ENCODE measurements at places on chromosomes 16 and 17.

GRCh38 chr16:2686912-2687507 lies 4.7 kb downstream of the KCTD5 start:
- no peak for DNase-seq

DNA sequence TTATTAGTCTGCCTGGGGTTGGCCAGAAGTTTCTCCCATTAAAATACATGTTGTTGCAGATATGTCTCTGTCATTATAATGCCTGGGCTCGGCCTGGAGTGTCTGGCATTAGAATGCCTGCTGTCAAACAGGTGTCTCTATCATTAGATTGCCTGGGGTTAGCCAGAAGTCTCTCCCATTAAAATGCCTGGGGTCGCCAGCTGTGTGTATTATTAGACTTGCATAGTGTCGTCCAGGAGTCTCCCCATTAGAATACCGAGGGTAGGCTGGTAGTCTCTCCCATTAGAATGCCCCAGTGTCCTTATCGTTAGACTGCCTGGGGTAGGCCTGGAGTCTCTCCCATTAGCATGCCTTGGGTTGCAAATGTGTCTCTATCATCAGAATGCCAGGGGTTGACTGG lies 2270.8 kb downstream of the TP53TG3F start:
- no peak for DNase-seq

GRCh38 chr17:67696347-67696746 lies 21.4 kb upstream of the NOL11 start:
- DNase-seq = no peak

DNA sequence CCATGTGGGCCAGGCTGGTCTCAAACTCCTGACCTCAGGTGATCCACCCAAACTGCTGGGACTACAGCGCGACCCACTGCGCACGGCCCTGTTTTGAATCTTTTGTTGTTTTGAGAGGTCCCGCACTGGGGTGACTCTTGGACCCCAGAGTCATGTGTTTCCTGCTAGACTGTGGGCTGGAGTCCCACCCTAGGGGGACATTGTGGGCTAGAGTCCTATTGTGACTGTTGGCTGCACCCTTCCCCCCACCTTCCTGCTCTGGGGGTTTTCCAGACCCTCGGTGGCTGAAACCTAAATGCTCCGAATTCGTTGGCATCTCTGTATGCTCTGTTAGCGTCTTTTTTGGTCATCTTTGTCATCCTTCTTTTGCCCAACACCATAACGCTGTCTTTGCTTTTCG lies 16.0 kb downstream of the NUPR1 start:
- DNase-seq = no peak

DNA sequence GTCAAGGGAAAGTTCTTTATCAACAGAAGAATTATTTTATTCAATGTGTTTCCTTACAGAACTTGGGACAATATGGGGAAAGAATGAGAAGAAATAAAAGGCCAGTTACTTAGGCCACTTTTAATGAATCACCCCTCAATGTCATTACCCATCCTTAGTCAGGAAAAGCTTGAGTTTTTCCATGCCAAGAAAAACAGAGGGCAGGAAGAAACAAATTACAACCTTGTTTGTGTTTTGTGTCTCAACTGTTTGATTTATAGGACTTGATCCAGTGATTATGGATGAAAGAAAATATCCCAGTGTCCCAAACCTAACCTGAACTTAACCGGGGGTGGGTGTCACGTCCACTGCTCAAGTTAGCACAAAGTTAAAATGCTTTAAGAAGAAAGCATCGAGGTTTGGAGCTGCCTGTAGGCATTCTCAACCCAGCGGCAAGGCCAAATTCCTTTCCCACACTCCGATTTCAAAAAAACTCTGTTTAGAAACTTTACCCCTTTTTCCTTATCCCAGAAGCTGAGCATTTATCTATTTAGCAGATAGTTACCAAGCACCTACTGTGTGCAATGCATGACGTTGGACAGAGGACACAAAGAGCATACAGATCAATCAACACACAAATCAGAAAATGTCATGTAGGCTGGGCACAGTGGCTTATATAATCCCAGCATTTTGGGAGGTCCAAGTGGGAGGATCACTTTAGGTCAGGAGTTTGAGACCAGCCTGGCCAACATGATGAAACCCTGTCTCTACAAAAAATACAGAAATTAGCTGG lies 14.0 kb upstream of the CYB5B start:
- peak; percentile 74 for DNase-seq

DNA sequence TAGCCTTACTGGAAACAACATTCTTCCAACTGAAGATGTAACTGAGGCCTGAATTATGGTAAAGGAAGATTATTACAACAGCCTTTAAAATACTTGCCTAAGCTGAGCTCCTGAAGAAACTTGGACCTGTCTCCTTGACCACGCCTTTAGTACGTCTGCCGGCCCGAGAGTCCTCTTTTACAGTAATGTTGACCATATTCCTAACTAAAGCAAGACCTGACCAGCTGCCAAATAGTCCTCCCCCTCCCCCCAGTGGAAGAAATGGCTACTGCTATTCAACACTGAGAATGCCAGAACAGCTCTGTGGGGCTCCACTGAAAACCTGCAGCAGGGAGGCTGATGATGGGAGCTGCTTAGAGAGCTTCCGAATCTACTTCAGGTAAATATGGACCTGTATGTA lies 12.6 kb upstream of the FOXJ1 start:
- DNase-seq = no peak

- no peak for DNase-seq
Observed at GRCh38 chr17:15291674-15292361, 26.7 kb upstream of the PMP22 start.

- DNase-seq = no peak
Observed at GRCh38 chr16:693766-694165, 3.6 kb upstream of the WDR24 start.

GRCh38 chr16:67430977-67431774 lies at the start of gene HSD11B2:
Gene HSD11B2, plus strand, starts transcription at chr16:67431121. Its CDS starts 128 bp downstream, at chr16:67431249.
- peak; percentile 36 for DNase-seq

- DNase-seq = no peak
Observed at GRCh38 chr17:49899191-49899485, 51.3 kb upstream of the TAC4 start.

DNA sequence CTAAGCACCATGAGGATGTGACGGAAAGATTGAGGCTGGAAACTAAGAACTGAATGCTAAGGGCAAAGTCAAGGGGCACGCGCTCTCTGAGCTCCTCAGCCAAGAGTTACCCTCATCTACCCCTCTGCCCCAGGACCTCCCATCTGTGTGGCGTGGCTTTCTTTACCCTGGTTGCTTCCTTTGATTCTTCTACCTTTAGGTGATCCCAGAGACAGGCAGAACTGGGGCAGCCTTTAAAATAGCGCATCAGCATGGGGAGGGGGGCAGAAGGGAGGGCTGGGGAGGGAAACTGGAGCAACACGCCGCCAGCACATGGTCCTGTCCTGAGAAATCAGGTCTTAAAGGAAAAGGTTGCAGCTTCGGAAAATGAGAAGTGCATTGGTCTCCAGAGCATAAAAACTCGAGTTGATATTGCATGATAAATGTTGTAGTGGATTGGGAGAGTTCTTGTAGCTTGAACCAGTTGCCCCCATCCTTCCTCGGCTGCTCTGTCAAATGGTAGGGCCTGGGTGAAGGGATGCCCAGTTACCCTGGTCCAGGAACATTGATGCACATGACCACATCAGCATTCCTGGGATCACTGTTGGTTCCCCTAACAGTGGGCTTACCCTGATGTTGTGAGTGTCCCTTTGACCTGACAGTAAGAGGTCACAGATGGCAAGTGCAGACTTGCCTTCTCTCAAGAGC lies 29.7 kb downstream of the LDHD start:
- no peak for DNase-seq

DNA sequence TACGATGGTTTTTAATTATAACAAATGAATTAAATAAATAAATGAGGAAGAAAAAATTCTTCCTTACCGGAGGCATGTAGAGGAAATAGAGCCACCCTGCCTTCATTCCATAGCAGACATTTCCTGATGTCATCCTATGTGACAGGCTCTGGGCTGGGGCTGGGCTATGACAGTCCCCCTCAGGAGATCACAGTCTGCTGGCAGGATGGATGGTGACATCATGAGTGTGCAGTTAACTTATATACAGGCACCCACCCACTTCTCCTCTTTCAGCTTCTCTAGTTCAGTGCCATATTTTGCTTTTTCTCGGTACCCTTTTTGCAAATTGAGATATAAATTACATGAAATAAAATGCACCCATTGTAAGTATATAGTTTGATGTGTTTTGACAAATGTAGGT lies 6.4 kb upstream of the CMTM3 start:
- no peak for DNase-seq

DNA sequence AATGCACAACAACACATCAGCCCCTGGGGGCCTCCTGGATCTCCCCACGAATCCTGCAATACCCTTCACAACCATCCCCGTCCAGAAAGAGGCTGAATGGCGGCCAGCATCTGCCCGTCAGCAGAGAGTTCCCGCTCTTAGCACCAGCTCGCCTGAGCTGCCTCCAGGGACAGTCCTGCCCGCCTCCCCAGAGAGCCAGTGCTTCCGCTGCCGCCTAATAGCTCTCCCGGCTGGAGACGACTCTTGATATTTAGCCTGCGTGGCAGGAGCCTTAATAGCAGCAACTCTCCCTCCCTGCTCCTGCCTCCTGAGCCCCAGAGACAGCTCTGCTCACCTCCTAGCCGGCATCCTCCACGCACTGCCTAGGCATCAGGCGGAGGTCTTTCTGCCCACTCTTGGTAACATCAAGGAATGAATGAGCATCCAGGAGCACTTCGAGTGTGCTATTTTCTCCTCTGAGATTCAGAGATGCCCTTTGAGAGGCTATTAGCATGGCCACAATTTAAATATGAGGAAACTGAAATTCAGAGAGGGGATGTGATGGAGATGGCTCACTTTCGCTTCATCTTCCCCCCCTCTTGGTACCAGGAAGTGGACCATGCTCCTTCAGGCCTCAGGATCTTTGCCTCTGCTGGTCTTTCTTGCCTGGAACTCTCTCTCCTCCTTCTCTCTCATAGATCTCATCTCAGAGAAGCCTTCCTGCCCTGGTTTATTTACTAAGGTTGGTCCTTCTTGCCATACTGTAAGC lies 67.9 kb downstream of the RAI1 start:
- DNase-seq = no peak

GRCh38 chr16:87441886-87442580 lies 49.9 kb downstream of the MAP1LC3B start:
- DNase-seq = peak; percentile 59

- DNase-seq = peak; percentile 81
Observed at GRCh38 chr16:70523076-70523742, at the start of gene COG4. Gene COG4, minus strand, starts transcription at chr16:70523554. Its CDS starts 11 bp downstream, at chr16:70523543.

GRCh38 chr16:86854058-86854621 lies 275.8 kb downstream of the FOXL1 start:
- no peak for DNase-seq

- DNase-seq = no peak
Observed at GRCh38 chr17:35903451-35903850, 23.3 kb upstream of the CCL5 start.

GRCh38 chr17:45790296-45790922 lies 6.3 kb downstream of the CRHR1 start:
- no peak for DNase-seq

DNA sequence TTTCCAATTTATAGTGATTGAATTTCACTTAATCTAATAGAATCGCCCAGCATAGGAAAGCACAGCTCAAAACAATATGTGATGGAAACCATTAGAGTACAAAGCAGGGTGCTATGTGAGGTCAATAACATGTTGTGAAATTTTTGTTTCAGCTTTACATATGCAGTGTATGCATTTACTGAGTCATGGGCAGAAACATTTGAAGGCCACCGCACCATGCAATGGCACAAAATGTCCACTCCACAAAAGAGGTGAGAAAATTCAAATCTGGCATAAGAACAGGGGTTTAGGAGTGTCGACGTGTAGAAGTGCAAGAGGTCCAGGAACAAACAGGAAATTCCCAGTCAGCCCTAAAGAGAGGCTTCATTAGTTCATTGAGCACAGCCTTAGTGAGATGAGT lies 131.2 kb downstream of the ANKFN1 start:
- DNase-seq = peak; percentile 38

DNA sequence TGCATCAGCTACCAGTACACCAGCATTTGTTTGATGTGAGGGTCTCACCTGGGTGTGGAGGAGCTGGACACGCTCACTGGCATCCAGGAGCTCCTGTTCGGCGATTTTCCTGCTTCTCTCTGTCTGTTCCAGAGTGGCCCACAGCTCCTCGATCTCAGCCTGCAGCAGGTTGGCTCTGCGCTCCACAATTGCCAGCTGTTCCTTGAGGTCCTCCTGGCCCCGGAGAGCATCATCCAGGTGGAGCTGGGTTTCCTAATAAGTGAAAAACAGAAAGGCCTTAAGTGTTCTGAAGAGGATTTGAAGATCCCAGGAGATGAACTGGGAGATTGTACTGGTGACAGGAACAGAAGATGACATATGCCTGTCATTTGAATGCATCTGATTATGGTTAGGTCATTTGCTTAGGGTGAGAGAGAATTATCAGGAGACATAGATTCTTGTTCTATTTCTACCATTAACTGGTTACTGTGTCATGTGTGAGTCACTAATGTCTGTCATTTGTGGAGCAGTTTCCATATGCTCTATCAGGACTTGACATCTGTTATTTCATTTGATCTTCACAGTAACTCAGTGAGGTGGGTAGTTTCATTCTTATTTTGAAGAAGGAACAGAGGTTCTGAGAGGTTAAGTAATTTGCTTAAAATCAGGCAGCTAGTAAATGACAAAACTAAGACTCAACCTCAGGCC lies 21.5 kb upstream of the MYH13 start:
- DNase-seq = no peak

DNA sequence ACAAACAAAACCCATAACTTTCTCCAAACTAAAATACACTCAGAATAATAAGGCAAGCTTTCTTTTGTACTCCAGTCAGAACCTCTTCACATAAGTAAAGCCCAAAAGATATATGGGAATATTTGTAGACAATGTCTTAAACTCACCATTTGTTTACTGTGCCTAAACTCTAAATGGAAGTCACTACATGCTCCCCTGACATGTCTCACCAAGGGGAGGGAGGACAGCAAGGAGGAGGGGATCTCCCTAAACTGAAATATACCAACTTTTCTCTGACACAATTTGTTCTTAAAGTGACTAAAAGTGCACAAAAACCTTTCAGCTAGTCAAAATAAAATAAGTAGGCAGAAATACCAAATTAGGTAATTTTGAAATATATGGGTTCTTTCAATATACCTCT lies 38.5 kb downstream of the GRB7 start:
- no peak for DNase-seq

GRCh38 chr17:60361889-60362288 lies 30.0 kb downstream of the USP32 start:
- no peak for DNase-seq

DNA sequence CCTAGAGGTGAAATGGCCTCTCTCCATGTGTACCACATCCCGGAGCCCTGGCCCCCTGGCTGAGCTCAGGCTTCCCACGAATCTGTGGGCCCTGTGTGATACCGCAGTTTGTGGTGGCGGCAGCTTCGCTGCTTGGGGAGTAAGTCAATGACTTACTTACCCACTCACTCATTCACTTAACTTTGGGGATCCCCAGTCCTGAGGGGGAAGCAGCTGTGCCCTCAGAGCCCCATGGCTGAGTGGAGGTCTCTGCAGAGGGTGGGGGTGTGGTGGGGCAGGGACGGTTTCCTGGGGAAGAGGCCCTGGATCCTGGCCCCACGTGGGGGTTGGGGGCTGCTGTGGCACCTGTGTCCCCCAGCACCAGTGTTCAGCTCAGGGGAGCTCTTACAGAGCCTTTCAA lies 13.2 kb downstream of the KCNJ12 start:
- DNase-seq = no peak

Measured in HCEC 1CT (cell line).